ENCODE measurements at places on chromosomes 11 and 22.
A peak's percentile ranks its signal among the peaks of the same experiment; 100 is the strongest.

DNA sequence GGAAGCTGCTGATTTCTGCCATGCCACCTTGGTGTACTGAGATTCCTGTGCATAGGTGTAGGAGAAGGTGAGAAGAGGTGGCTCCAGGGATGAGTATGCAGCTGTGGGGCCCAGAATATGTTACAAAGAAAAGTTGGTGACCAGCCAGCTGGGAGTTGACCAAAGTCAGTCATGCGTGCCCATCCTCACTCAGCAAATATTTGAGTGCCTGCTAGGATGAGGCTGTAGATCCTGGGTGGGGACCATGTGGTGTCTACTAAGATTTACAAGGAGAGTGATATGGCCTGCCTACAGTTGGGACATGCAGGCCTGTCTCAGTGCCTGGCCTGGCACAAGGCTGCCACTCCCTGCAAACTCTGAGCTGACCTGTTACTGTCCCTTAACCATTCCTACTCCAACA is 19.4 kb downstream of the RNF185 start:
- peak; percentile 70 for DNase-seq

DNA sequence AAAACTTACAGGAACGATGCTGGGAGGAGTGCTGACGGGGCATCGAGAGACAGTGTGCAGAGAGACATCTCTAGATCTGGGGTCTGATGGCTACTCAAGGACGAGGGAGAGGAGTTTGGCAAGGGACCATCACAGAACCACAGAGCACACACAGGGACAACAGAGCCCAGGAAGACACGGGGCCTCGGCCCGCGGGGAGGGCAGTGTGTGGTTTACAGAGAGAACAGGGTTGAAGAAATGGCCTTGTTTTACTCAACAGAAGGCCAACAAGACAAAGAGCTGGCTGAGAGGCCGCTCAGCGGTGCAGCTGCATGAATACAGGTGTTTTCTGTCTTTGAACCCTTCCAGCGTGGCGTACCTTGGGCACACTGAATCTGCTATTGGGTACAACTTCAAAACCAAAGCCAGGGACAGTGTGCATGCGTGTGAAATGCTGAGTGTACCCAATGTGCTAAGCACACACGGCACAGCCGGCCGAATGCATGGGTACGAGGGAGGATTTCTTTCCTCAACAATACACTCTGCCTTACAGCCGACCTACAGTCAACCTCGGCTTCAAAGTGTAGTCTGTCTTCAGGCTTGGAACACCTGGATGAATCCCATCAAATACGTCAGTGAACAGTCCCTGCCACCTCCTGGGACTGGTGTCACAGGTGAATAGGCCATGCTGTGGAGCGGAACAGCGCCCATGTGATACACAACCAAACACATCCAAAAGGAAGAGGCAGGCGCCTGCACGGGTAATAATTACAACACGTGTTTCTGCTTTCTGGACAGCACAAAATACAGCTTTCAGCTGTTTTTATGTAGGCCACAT is 20.7 kb upstream of the BID start:
- no peak for DNase-seq

DNA sequence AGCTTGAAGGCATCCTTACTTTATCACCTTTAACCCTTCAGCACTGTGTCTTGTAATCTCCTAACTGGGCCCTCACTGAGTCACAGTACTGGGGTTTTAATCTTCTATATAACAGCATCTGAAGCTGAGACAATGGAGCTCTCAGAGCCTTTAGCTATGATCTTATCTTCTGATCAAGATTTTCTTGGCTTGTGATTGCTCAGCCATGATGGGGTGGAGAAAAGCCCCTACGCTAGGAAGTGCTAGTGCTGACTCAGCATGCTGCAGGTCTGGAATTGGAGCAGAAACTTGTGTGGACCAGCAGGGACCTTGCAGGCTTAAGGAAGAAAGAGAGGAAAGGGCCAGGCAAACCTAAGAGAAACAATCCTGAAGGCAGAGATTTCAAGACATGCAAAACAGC is 71.7 kb upstream of the EED start:
- peak; percentile 6 for DNase-seq

DNA sequence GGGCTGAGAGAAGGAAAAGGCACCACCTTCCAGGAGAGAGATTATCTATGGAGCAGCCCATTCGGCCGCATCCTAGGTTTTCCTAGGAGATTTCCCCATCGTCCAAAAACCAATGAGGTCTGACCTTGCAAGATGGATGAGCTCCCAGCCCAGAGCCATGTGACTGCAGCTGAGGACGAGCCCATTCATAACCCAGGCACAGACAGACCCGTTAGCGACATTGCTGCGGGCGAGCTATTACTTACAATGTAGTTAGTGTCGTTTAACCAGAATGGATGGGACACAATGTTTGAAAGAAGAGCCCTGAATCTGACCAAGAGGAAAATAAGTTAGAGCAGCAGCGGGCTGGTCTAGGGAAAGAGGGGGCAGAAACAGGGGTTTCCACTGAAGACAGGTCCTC is 395.9 kb upstream of the CADM1 start:
- no peak for DNase-seq

DNA sequence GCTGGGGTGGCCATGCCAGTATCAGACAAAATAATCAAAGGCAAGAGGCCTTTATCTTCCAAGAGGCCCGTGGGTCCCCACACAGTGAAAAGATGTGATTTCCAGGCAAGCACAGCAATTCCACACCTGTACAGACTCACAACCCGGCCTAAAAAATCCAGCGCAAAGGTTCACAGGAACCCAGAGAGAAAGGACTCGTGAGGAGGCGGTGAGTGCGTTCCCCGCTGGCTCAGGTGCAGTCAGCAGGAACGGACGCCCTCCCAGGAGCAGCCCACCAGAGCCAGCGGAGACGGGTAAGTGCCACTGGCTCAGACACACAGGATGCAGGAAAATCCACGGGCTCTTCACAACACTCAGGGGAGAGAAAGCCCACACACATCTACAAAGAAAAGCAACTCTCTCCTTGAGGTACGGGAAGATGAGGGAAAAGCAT is 4.4 kb downstream of the TOLLIP start:
- no peak for DNase-seq

DNA sequence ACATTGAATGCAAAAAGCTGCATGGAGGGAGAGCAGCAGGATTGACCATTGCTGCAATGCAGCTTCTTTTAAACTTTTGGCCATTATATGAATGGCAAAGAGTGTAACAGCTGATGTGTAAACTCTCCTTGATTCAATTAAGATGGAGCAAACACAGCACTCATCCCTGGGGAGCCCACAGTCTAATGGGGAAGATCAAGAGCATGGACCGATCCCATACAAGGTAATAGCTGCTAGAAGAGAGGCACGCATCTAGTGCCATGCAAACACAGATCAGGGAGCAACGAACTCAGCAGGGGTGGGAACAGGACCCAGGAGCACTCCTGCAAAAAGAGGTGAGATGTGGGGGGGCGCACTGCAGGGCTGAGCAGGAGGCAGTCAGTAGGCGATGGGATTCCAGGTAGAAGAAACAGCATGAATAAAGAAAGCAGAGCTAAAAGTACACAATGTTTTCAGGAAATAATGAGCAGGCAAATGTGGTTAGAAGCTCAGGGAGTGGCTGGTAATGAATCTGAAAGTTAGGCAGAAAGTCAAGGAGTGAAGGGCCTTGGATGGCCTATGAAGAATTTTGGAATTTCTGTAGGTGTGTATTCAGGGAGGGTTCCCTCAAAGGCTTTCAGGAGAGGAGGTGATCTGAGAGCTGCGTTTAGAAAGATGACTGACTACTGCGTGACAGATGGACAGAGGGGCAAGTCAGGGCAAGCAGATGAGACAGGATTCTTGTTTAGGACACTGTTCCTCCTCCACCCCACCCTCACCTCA is 17.2 kb upstream of the BMAL1 start:
- peak; percentile 24 for DNase-seq

Data from AG08395 (cell line).